ENCODE measurements at places on chromosomes 2 and 18. TPM values are rescaled to one million over a fixed set of nuclear protein-coding genes. Genes with fewer than 3 reads are reported as not detected.

GRCh38 chr2:129273266-129274037, 706.0 kb upstream of the RAB6C start:
- no peaks in the 10 kb centered on the region for H3K36me3 ChIP-seq
- no peak for DNase-seq
- no peak overlapping the region for H3K27ac ChIP-seq
- H3K4me3 ChIP-seq, result no peak overlapping the region
- H3K4me1 ChIP-seq, result no peaks in the 10 kb centered on the region

GRCh38 chr2:118013221-118013723, 598 bp downstream of the CCDC93 start:
- peak overlapping the region; percentile 89 for H3K27ac ChIP-seq
- H3K4me1 ChIP-seq, result peaks cover 33% of the 10 kb centered on the region
- no peaks in the 10 kb centered on the region for H3K27me3 ChIP-seq

DNA sequence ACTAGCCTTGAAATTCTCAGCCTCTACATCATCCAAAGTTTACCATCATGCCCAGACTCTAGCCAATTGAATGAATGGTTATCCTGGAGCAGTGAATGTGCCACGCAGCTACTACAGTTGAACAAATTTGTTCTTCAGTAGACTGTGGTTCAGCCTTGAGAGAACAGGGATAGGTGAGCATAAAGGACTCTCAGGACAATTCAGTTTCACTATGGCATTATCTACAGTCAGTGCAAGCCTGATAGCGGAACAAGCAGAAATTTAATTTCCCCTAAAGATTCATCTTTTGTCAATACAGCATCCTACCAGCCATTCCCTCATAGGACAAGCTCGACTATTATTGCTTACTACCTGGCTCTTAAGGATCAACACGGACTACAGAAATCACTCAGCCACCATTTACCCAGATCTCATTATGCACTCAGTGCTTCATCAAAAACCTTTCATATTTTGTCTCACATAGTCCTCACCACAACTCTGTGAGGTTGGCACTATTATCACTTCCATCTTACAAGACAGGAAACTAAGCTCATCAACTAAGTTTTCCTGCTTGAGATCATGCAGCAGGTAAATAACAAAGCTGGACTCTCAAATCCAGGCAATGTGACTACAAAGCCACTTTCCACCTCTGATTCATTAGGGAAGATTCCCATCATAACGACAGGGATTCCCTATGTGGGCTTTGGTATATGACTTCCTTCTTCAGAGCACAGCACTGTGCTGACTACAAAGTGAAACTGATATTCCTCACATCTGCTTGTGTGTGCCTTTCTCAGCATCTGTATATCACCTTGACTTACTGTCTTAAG, 181.5 kb upstream of the ACVR2A start:
- H3K36me3 ChIP-seq, result no peaks in the 10 kb centered on the region
- H3K27me3 ChIP-seq, result no peaks in the 10 kb centered on the region
- H3K27ac ChIP-seq, result no peak overlapping the region
- no peak for DNase-seq
- no peak overlapping the region for H3K4me3 ChIP-seq

DNA sequence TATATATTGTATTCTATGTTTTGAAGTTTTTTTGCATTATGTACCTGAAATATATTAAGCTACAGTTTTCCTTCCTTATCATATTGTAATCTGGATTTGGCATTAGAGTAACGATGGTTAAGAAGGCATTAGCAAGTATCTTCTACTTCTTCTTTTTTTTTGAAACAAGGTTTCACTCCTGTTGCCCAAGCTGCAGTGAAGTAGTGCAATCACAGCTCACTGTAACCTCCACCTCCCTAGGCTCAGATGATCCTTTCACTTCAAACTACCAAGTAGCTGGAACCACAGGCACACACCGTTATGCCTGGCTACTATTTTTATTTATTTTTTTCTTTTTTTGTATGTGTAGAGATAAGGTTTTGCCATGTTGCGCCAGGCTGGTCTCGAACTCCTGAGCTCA, 201.1 kb downstream of the ZNF804A start:
- H3K4me1 ChIP-seq, result no peaks in the 10 kb centered on the region
- no peaks in the 10 kb centered on the region for H3K36me3 ChIP-seq
- no peak overlapping the region for H3K4me3 ChIP-seq
- DNase-seq, result no peak

The VWA3B gene
- not detected for total RNA-seq

- no peaks in the 10 kb centered on the region for H3K4me1 ChIP-seq
- H3K27me3 ChIP-seq, result no peaks in the 10 kb centered on the region
- H3K4me3 ChIP-seq, result no peak overlapping the region
- no peaks in the 10 kb centered on the region for H3K36me3 ChIP-seq
- DNase-seq, result no peak
These were observed 88.7 kb upstream of the STPG4 start for GRCh38 chr2:47243596-47244323.

DNA sequence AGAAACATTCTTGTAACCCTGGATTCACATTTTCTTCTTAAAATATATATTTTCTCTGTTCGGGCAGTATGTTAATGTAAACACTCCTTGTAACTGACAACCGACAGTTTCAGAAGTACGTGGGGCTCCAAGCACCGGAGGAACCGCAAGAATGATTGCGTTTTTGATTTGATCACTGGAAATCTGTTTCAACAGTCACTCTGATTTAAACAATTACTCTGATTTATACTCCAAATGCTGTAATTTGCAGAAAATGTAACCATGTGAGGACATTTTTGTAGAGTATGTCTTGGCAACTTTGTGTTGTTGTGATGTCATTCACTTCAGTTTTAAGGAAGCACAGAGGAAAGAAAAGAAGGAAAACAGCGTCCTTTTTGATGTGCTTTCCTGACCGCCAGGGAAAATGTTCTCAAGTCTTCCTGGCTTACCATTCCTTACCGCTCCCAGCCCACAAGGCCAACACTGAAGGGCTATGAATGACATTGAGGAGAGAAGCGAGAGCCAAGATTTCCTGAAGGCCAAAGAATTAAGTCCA, 77.7 kb downstream of the APOB start:
- DNase-seq, result no peak
- H3K4me3 ChIP-seq, result no peak overlapping the region
- no peak overlapping the region for H3K27ac ChIP-seq
- no peaks in the 10 kb centered on the region for H3K27me3 ChIP-seq
- H3K36me3 ChIP-seq, result no peaks in the 10 kb centered on the region

The ZC3H6 gene
- total RNA-seq, result 12.7 TPM

- no peaks in the 10 kb centered on the region for H3K4me1 ChIP-seq
- no peaks in the 10 kb centered on the region for H3K36me3 ChIP-seq
- no peak for DNase-seq
- no peak overlapping the region for H3K27ac ChIP-seq
- H3K4me3 ChIP-seq, result no peak overlapping the region
- no peaks in the 10 kb centered on the region for H3K27me3 ChIP-seq
These were observed 292.2 kb downstream of the KCNS3 start for GRCh38 chr2:18170642-18171041.

The CYP26B1 gene
- total RNA-seq, result 12.8 TPM

- DNase-seq, result peak; percentile 55
- no peaks in the 10 kb centered on the region for H3K4me1 ChIP-seq
- no peak overlapping the region for H3K27ac ChIP-seq
- H3K36me3 ChIP-seq, result no peaks in the 10 kb centered on the region
- no peak overlapping the region for H3K4me3 ChIP-seq
These were observed 108.5 kb downstream of the TMEM18 start for GRCh38 chr2:568639-569235.

The THSD7B gene
- total RNA-seq, result 0.08 TPM

DNA sequence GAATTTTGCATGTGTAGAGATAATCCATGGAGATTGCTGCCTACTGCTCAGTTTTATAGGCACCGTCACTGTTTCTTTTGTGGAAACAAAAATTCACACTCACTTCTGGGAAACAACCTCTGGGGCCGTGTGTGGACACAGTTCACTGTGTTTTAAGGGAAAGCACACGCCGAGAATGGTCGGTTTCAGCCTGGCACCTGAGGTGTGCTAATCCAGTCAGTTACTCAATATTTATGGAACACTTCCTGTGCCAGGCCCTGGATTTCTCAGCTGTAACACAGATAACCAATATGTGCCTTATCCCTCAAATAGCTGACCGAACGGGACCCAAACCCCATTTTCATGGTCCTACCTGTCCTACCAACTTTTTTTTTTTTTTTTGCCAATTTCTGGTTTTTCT, 179.6 kb downstream of the MGAT5 start:
- H3K36me3 ChIP-seq, result peaks cover 52% of the 10 kb centered on the region
- peak overlapping the region; percentile 4 for H3K27ac ChIP-seq
- H3K4me3 ChIP-seq, result no peak overlapping the region
- DNase-seq, result no peak

GRCh38 chr2:196853301-196854087, 44.3 kb upstream of the C2orf66 start:
- no peak overlapping the region for H3K27ac ChIP-seq
- no peak for DNase-seq
- H3K4me1 ChIP-seq, result no peaks in the 10 kb centered on the region
- H3K36me3 ChIP-seq, result no peaks in the 10 kb centered on the region
- no peak overlapping the region for H3K4me3 ChIP-seq
- H3K27me3 ChIP-seq, result no peaks in the 10 kb centered on the region

The OTX1 gene
- total RNA-seq, result not detected

GRCh38 chr2:146762786-146763185, 1082.0 kb upstream of the ACVR2A start:
- H3K4me3 ChIP-seq, result no peak overlapping the region

DNA sequence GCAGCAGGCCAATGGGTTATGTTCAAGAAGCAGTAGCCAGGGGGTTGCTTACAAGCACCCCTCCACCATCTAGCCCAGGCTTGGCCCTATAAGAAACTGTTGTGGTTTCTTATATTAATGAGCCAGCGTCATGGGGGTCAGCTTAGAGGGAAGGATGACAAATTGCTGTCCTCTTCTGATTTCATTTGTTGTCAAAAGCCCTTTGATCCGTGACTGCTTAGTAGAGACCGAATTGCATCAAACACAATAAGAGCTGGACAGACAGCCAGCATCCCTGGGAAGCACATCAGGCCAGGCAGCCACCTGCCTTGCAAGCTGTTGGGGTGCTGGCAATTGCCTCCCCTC, 206.6 kb upstream of the SETBP1 start:
- no peak overlapping the region for H3K27ac ChIP-seq
- no peak for DNase-seq
- H3K27me3 ChIP-seq, result no peaks in the 10 kb centered on the region
- H3K36me3 ChIP-seq, result no peaks in the 10 kb centered on the region
- no peak overlapping the region for H3K4me3 ChIP-seq

DNA sequence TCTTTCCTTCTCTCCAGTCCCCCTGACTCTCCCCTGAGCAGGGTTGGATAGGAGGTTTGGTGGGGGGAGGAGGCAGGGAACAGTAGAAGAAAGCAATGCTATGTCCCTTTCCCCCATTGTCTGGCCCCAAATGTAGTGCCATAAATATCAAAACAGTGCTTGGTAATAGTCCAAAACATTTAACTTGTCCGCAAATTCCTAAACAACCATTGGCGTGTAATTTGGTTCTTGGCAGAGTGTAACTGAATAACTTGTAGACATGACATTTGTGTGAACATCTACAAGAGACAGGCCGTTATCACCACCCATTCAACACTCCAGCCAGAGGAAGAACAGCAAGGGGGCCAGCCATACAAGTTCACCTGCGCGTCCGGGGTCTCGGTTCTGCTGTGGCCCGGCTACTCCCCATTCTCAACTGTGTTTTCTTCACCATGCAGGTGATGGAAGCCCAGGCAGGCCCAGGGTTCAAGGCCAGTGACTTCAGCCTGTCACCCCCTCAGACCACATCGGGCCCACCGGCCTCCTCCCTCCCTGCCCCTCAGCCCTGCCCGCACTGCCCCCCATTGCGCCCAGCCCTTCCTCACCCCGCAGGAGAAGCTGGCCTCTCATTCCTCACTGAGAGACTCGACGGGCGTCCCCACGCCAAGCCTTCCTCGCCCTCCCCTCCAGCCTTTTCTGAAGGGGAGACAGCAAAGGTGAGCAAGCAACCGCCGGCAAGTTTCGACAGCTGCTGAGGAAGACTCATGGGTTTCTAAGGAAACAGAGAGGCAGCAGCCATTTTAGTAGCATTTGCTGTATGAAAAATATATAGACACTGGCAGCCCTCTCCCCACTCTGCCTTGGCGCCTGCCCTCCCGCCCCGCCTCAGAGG, 699 bp upstream of the RAPGEF4 start:
- H3K36me3 ChIP-seq, result no peaks in the 10 kb centered on the region
- H3K4me3 ChIP-seq, result peak overlapping the region; percentile 61
- H3K27me3 ChIP-seq, result no peaks in the 10 kb centered on the region
- H3K4me1 ChIP-seq, result no peaks in the 10 kb centered on the region
- peak overlapping the region; percentile 29 for H3K27ac ChIP-seq
- no peak for DNase-seq

GRCh38 chr18:2846636-2847316, at the start of gene EMILIN2:
TSS of gene EMILIN2 (plus strand) at chr18:2847006. CDS start at chr18:2847189, 183 bp downstream.
- no peaks in the 10 kb centered on the region for H3K27me3 ChIP-seq
- no peaks in the 10 kb centered on the region for H3K36me3 ChIP-seq

The GAREM2 gene
- 48.4 TPM for total RNA-seq

The ONECUT2 gene
- 0.04 TPM for total RNA-seq

- no peak overlapping the region for H3K27ac ChIP-seq
- no peaks in the 10 kb centered on the region for H3K27me3 ChIP-seq
- H3K4me1 ChIP-seq, result no peaks in the 10 kb centered on the region
- H3K36me3 ChIP-seq, result no peaks in the 10 kb centered on the region
- no peak for DNase-seq
These were observed 40.1 kb upstream of the LPIN2 start for GRCh38 chr18:3053081-3053480.

- H3K27ac ChIP-seq, result no peak overlapping the region
- no peaks in the 10 kb centered on the region for H3K27me3 ChIP-seq
- peaks cover 22% of the 10 kb centered on the region for H3K4me1 ChIP-seq
- H3K4me3 ChIP-seq, result no peak overlapping the region
These were observed 252.1 kb downstream of the SLC8A1 start for GRCh38 chr2:40199771-40200170.

- no peak for DNase-seq
- no peak overlapping the region for H3K4me3 ChIP-seq
- H3K27me3 ChIP-seq, result no peaks in the 10 kb centered on the region
- no peak overlapping the region for H3K27ac ChIP-seq
These were observed 298.4 kb downstream of the EXOC6B start for GRCh38 chr2:72527424-72527823.

The ICOS gene
- not detected for total RNA-seq

The PTPRN gene
- not detected for total RNA-seq

DNA sequence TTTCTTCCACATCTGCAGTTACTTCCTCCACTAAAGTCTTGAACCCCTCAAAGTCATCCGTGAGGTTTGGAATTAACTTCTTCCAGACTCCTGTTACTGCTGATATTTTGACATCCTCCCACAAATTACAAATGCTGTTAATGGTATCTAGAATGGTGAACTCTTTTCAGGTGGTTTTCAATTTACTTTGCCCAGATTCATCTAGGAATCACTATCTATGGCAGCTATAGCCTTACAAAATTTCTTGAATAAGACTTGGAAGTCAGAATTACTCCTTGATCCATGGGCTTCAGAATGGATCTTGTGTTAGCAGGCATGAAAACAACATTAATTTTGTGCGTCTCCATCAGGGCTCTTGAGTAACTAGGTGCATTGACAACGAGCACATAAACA, 19.9 kb downstream of the EPAS1 start:
- H3K27ac ChIP-seq, result peak overlapping the region; percentile 94
- H3K4me3 ChIP-seq, result no peak overlapping the region
- peaks cover 5% of the 10 kb centered on the region for H3K36me3 ChIP-seq
- no peak for DNase-seq
- H3K4me1 ChIP-seq, result peaks cover 97% of the 10 kb centered on the region
- no peaks in the 10 kb centered on the region for H3K27me3 ChIP-seq
